Activated CD8-positive, alpha-beta memory T cell treated with anti-CD3 and anti-CD28 coated beads, Interleukin-2, amount 10 ng/mL, durations not matched to agents 7 days and 5 days (primary cell): ENCODE measurements at places on chromosomes 7 and 10.

GRCh38 chr7:23277359-23277989 is 21.7 kb upstream of the MALSU1 start:
- peak; percentile 49 for DNase-seq
- no peaks in the 10 kb centered on the region for H3K36me3 ChIP-seq
- H3K27me3 ChIP-seq = no peaks in the 10 kb centered on the region
- H3K27ac ChIP-seq = peak overlapping the region; percentile 19

GRCh38 chr7:17619196-17619818 is 320.9 kb downstream of the AHR start:
- H3K36me3 ChIP-seq = no peaks in the 10 kb centered on the region
- DNase-seq = no peak
- no peaks in the 10 kb centered on the region for H3K4me1 ChIP-seq
- H3K4me3 ChIP-seq = no peak overlapping the region
- H3K27ac ChIP-seq = no peak overlapping the region
- H3K27me3 ChIP-seq = no peaks in the 10 kb centered on the region

- H3K36me3 ChIP-seq = no peaks in the 10 kb centered on the region
- H3K4me1 ChIP-seq = peaks cover 2% of the 10 kb centered on the region
- no peak within 1 kb of the TSS for H3K4me3 ChIP-seq
- H3K27ac ChIP-seq = no peak within 1 kb of the TSS
- peak; percentile 50 for DNase-seq
These were observed at the start of gene PTPRN2 for GRCh38 chr7:158587162-158588084. Gene PTPRN2 (minus strand): TSS chr7:158587823.

DNA sequence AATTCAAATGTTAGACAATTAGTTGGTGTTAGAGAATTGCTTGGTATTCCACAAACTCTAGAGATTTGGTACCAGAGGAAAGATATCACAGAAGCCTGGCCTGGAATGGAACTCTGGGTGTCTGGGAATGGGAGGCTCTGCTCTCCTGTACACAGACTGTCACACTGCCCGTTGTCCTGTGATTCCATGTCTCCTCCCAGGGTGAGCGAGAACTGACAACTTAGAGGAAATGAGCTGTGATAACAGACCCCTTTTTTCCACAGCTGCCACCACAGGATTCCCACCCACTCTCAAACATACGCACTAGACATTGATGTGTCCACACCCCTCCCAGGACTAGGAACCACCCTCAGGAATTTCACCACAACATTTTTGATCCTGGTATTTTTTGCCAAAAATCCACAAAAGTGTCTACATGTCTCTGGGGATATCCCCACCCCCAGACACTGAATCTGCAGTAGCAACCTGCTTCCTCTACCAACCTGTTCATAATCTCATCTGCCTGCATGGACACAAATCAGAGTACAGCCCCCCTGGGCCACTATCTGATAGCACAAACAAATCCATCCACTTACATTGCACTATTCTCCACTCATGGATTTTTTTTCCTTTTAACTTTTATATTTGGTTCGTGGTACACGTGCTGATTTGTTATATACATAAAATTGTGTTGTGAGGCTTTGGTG is 4.7 kb downstream of the ZNF273 start:
- H3K27me3 ChIP-seq = no peaks in the 10 kb centered on the region
- peaks cover 76% of the 10 kb centered on the region for H3K36me3 ChIP-seq
- H3K4me1 ChIP-seq = peaks cover 40% of the 10 kb centered on the region

DNA sequence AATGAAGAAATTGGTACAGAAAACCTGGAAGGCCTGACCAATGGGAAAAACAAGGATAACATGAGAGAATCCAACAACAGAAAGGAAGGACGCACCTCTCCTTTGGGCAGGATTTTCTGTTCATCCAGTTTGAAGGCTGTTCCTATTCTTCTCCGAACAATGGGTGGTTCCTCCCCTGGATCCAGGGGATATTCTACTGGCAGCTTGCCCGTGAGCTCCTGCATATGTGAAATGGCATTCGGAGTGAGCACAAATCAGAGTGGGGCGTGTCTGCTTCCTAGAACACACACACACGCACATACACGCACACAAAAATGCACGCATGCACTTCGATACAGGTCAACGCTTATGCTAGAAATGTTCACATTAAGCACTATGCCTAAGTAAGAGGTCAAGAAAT is 83.5 kb downstream of the PRPF18 start:
- no peaks in the 10 kb centered on the region for H3K4me1 ChIP-seq
- no peaks in the 10 kb centered on the region for H3K27me3 ChIP-seq
- no peak overlapping the region for H3K4me3 ChIP-seq
- H3K27ac ChIP-seq = no peak overlapping the region
- no peak for DNase-seq

DNA sequence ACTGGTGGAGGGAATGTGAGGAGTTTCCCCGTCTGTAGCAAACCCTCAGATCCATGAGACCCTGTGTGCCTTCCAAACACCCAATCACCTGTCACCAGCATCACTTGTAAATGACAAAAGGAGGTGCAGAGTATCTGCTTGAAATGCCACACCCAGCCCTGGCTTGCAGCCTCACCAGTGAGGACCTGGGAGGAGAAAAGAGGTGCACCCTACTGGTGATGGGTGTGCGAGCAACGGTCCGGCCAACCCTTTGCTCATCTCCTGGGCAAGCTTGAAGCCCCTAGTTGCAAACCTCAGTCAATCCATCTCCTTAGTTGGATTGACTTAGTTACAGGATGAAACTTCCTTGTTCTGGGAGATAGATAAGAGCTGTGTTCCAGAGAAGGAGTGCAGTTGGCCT is 62.4 kb upstream of the WAPL start:
- H3K4me1 ChIP-seq = peaks cover 2% of the 10 kb centered on the region
- H3K27me3 ChIP-seq = no peaks in the 10 kb centered on the region
- H3K27ac ChIP-seq = no peak overlapping the region

DNA sequence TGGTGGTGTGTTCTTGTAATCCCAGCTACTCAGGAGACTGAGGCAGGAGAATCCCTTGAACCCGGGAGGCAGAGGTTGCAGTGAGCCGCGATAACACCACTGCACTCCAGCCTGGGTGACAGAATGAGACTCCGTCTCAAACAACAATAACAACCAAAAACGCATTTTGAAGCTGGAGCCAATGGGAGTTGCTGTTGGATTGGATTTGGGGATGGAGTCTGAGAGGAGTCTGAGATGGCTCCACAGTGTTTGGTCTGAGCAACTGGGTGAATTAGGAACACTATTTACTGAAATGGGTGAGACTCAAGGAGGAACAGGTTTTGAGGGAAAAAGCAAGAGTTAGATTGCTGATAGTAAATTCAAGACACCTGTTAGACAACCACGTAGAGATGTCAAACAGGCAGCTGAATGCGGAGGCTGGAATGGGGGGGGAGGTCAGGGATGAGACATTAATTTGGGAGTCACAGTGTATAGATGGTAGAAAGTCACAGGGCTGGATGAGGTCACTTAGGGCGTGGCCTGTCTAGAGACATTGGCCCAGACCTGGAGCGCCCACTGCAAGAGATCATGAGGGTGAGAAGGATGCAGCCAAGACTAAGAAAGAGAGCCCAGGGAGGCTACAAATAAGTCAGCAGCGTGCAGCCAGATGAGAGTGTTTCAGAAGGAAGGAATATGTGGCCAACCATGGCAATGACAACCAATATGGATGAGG is 56.4 kb downstream of the CYCS start:
- peaks cover 15% of the 10 kb centered on the region for H3K4me1 ChIP-seq
- H3K36me3 ChIP-seq = no peaks in the 10 kb centered on the region
- H3K27me3 ChIP-seq = no peaks in the 10 kb centered on the region
- no peak overlapping the region for H3K27ac ChIP-seq

GRCh38 chr10:52212062-52212461 is 102.0 kb upstream of the DKK1 start:
- no peaks in the 10 kb centered on the region for H3K36me3 ChIP-seq
- no peak for DNase-seq
- no peaks in the 10 kb centered on the region for H3K27me3 ChIP-seq
